ENCODE measurements at places on chromosomes 12 and 14. TPM values are rescaled to one million over a fixed set of nuclear protein-coding genes. Genes with fewer than 3 reads are reported as not detected.

Gene SH2B3
- total RNA-seq, result 43.1 TPM

Gene PCBP2
- total RNA-seq, result 229 TPM

Gene TMEM119
- total RNA-seq, result 61.6 TPM

Gene KRT5
- 0.22 TPM for total RNA-seq

Measured in uterine smooth muscle cell (primary cell).